Cardiac muscle cell (in vitro differentiated cells and primary cell): ENCODE measurements at places on chromosomes 2 and 18. TPM values are rescaled to one million over a fixed set of nuclear protein-coding genes. Genes with fewer than 3 reads are reported as not detected.

The TRIM43 gene
- not detected in 2 replicates for total RNA-seq

The ARHGAP28 gene
- 19.3 and 23.7 TPM in 2 replicates for total RNA-seq

The SERPINB11 gene
- not detected in 2 replicates for total RNA-seq

The NPHP1 gene
- 5.8 and 6.2 TPM in 2 replicates for total RNA-seq

The VWC2L gene
- 0.11 and 0.24 TPM in 2 replicates for total RNA-seq

The IL37 gene
- not detected in 2 replicates for total RNA-seq

The REEP1 gene
- 14.6 and 22.7 TPM in 2 replicates for total RNA-seq

The SLC5A7 gene
- total RNA-seq, result 0.04 and 0.06 TPM in 2 replicates

The FMNL2 gene
- total RNA-seq, result 8.6 and 11.7 TPM in 2 replicates

The LONRF2 gene
- total RNA-seq, result 0.83 and 1.7 TPM in 2 replicates

- DNase-seq, result peak; percentile 57
Measured at GRCh38 chr2:239264838-239265651, 135.8 kb downstream of the HDAC4 start.

- DNase-seq, result no peak
Measured at GRCh38 chr18:8821083-8821465, 115.7 kb downstream of the MTCL1 start.

DNA sequence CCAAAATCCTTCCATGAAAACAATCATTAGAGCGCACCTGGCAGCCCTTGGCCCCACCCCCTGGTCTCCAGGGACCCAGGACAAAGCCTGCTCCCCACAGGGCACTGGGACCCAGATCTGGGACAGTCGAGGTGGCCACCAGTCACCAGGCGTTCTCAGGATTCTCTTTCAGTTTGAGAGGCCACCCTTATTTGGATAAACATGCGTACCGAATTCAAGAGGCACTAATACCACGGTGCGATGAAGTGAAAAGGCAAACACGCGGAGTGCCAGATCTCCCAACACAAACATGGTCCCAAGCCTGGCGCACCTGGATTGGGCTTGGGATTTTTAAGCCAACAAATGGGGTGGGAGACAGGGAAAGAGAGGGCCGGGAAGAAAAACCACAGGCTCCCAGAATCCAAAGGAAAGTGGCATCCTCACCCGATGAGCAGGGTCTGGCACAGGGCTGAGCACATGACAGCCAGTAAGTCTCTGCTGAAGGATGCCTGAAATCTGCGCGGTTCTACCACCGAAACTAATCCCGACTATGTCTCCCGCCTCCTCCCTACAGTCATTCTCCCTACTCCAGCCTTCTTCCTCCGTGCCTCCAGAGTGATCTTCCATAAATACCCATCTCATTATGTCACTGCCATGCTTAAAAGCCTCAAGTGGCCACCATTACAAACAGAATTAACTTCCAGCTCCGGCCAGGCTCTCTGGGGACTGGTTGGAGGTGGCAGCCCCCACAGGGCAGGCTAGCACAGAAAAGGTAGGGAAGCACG lies 60.9 kb upstream of the KLHL29 start:
- DNase-seq, result no peak

DNA sequence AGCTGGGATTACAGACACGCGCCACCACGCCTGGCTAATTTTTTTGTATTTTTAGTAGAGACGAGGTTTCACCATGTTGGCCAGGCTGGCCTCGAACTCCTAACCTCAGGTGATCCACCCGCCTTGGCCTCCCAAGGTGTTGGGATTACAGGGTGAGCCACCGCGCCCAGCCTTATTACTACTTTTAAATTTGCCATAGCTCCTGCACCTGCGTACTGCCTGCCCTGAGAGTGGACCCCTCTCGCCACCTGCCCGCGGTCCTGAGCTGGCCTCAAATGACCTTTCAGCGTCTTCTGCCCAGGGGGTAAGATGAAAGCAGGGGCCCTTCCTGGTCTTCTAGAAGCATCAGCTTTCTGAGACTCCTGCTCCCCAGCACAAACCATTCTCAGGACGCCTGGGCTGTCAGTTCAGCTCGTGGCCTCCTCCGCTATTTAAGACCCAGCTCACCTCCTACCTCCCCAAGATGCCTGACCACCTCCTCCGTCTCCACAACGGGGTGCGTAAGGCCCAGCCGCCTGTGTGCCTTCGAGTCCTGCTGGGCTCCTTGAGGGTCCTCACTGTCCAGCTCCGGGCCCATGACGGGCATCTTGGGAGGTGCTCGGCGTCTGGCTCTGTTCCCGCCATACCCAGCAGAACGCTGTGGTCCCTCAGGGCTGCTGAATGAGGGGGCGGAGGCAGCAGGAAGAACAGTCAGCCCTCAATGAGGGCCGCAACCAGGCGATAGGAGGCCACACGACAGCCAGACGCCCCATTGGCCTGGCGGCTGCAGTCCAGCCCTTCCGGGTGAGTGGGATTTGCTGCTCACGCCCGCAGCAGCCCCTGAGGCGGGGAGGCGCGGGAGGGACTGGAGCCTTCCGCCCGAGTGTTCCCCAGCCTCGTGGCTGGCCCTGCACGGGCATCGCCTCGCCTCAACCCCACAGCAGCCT lies 266.6 kb downstream of the TFCP2L1 start:
- peak; percentile 87 for DNase-seq

- peak; percentile 82 for DNase-seq
Measured at GRCh38 chr2:37827911-37828511, 97.1 kb upstream of the RMDN2 start.

GRCh38 chr2:60522462-60522861 lies 31.0 kb downstream of the BCL11A start:
- no peak for DNase-seq

- DNase-seq, result no peak
Measured at GRCh38 chr2:111182740-111183139, 62.0 kb downstream of the BCL2L11 start.

GRCh38 chr2:7845332-7845731 lies 836.5 kb upstream of the ID2 start:
- DNase-seq, result peak; percentile 56

DNA sequence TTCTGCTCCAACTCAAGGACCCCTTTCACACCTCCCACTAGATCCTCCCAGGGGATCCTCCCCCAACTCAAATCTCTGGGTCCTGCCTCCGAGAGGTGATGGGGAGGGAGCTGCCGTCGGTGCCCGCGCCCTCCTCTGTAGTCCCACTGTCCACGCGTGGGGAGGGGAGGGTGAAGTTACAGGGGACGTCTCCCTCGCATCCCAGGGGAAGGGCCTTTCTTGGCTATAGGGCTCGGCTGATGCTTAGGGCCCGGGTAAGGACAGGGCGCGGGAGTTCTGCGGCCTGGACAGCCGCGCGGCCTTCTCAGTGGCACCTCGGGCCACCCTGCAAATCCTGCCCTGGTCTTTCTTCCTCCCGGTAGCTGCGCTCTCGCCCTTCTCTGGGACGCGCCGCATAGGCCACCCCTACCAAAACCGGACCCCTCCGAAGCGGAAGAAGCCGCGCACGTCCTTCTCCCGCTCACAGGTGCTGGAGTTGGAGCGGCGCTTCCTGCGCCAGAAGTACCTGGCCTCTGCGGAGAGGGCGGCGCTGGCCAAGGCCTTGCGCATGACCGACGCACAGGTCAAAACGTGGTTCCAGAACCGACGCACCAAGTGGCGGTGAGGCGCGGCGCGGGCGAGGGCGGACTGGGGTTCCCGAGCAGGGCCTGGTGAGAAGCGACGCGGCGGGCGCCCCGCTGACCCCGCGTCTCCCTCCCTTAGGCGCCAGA lies 1.2 kb downstream of the TLX2 start:
- peak; percentile 10 for DNase-seq

GRCh38 chr18:50341443-50341842 lies 33.4 kb upstream of the SKA1 start:
- DNase-seq, result no peak

DNA sequence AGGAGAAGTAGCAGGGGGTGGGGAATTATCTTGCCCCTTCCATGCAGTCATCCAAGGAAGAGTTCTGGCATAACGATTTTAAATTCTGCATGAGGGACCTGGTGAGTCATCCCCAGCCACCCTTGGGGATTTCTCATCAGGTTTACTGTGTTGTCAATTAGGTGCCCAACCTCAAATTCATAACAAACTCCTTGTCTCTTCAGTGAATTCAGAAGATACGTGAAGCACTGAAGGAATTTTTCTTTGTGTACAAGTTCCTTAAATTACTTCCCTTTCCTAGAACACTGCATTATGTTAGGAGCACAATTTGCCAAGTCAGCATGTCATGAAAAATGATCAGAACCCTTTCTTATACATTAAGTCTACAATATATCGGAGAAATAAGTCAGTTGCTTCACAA lies 70.8 kb upstream of the NOSTRIN start:
- no peak for DNase-seq

GRCh38 chr2:9205963-9206948 lies at the start of gene ASAP2:
Gene ASAP2, plus strand, starts transcription at chr2:9206812. Its CDS starts 293 bp downstream, at chr2:9207105.
- DNase-seq, result peak; percentile 87
